NCI-H226 (cell line): ENCODE measurements at places on chromosomes 12 and 14.

GRCh38 chr12:90029317-90029716 is 320.7 kb upstream of the ATP2B1 start:
- no peak for DNase-seq

DNA sequence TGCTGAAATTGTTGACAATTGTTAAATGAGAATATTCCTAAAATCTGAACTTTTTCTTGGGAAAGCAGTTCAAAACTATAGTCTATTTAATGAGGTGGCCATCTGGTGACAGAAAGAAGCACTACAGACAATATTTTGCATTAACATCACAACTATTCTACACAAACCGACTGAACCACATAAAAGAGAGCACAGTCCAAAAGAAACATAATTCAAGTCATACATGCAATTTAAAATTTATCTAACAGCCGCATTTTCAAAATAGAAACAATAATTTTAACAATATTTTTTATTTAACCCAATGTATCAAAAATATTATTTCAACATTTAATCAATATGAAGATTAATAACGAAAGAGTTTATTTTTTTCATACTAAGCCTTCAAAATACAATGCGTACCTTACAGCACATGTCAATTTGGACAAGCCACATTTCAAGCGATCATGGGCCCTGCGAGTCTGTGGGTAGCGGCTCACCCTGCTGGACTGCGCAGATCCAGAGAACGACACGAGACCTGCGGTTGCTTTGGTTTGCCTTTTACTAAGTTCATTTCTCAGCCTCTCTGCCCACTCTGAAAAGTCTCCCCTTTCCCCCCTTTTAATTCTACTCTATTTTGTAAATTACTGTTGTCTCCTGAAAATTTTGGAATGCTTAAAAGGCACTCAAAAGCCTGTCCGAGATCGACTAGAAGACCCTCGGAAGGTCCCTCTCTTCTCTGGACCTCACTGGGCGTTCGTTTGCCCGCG is 947 bp upstream of the LRRC9 start:
- DNase-seq, result no peak

DNA sequence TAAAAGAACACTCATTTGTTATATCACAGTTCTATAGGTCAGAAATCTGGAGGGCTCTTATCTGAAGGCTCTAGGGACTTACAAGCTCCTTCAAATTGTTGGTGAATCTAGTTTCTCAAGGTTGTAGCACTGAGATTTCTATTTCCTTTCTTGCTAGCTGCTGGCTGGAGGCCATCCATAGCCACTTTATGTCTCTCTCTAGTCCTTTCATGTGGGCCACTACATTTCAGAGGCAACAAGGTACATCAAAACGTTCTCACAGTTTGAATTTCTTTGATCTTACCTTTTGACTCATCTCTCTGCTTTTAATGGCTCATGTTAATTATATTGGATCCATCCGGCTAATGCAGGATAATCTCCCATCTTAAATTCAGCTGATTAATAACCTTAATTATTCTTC is 286.8 kb downstream of the DIO2 start:
- DNase-seq, result no peak

GRCh38 chr12:78881685-78882084 is 17.1 kb downstream of the SYT1 start:
- no peak for DNase-seq

DNA sequence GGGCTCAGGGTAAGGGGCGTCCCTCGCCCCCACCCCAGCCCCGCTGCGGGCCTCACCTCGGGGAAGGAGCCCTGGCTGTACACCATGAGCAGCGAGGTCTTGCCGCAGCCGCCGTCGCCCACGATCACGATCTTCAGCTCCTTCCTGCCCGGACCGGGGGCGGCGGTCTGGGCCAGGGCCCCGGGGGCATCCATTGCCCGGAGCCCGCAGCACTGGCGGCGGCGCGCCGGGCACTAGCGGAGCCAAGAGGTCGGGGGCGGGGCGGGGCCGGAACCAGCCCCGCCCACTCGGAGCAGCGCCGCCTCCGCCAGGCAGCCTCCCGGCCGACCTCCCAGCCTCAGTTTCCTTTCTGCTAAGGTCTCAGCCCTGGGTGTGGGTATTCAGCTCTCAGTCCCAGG is at the start of gene RHOF:
Gene RHOF (minus strand): TSS at position 249 of the 398 bp plus-strand sequence. CDS start 55 bp downstream, at position 194.
- DNase-seq, result no peak

GRCh38 chr12:74227846-74228545 is 309.6 kb upstream of the ATXN7L3B start:
- no peak for DNase-seq

GRCh38 chr14:71731096-71731495 is 201.1 kb upstream of the RGS6 start:
- DNase-seq, result no peak

GRCh38 chr14:30710876-30711275 is 88.8 kb downstream of the SCFD1 start:
- DNase-seq, result no peak

DNA sequence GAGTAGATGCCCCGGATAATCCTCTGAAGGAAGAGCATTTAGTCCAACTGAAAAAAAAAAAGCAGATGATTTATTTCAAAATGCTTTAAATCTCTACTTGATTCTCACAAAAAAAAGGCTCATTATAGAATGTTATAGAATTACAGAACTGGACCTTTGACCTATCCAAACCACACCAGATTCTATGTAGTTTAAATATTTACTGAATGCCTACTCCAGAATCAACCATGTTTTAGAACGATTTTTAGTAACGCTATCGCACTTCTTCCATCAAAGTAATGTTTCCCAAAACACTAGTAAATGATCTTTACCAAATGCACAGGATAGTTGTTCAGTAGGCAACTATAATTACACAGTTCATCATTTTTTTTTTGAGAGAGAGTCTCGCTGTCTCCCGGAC is 2.6 kb downstream of the RPS29 start:
- DNase-seq, result no peak

GRCh38 chr12:87820524-87821202 is 208.5 kb downstream of the C12orf50 start:
- DNase-seq, result peak; percentile 95
